ENCODE measurements at places on chromosomes 5 and 9. TPM values are rescaled to one million over a fixed set of nuclear protein-coding genes. Genes with fewer than 3 reads are reported as not detected.

DNA sequence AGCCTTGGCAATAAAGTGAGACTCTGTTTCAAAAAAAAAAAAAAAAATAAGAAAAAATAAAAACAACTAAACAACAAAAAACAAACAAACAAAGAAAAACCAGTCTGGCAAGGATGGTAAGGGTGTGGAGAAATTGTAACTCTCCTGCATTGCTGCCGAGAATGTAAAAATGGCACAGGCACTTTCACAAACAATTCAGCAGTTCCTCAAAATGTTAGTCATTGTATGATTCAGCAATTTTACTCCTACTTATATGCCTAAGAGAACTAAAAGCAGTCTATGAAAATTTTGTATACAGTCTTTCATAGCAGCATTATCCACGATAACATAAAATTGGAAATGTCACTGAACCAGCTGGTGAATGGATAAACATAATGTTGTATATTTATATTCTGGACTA lies 280.4 kb downstream of the CDH9 start:
- H3K27me3 ChIP-seq: no peaks in the 10 kb centered on the region
- no peak overlapping the region for H3K4me3 ChIP-seq
- no peak for DNase-seq
- H3K4me1 ChIP-seq: no peaks in the 10 kb centered on the region
- H3K27ac ChIP-seq: no peak overlapping the region

- H3K4me3 ChIP-seq: no peak overlapping the region
- no peaks in the 10 kb centered on the region for H3K27me3 ChIP-seq
- H3K4me1 ChIP-seq: peaks cover 25% of the 10 kb centered on the region
- no peaks in the 10 kb centered on the region for H3K36me3 ChIP-seq
Observed at GRCh38 chr5:142017832-142018427, 5.1 kb upstream of the GNPDA1 start.

The SLC36A2 gene
- 7.5 TPM for total RNA-seq

DNA sequence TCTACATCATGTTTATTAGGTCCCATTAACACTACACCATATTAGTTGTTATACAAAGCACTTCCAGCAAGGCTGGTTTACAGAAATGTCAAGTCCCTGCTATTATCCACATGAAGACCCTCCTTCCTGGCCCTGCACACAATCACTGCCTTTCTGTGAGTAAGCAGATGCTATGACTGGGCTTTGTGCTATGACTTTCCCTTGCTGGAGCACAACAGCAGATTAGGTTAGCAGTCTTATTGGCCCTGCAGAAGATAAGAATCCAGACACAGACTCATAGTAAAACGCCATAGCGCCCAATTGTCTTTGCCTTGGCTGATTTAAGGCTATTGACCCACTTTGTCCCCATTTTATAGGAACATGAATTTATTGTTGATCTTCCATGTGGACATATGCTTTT lies 228.9 kb upstream of the ACTBL2 start:
- H3K27me3 ChIP-seq: no peaks in the 10 kb centered on the region
- H3K4me1 ChIP-seq: no peaks in the 10 kb centered on the region
- no peak overlapping the region for H3K4me3 ChIP-seq
- H3K27ac ChIP-seq: no peak overlapping the region
- DNase-seq: no peak

DNA sequence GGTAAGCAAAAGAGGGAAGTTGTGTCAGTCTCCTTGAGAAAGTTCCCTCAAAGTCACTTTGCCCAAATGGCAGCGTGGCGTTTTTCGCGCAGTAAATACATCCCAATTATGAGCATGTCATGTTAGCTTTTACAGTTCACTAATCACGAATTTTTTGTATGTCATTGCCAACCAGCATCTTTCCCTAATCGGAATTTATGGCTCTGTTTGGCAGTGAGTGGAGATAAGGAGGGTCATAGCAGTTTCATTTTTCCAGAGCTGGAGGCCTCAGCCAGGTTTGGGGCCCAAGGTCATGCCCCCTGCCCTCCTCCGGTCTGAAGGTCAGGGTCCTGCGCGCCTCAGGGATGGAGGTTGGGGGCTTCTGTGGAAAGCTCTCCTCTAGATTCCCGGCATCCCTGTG lies 50.1 kb downstream of the C5orf15 start:
- H3K4me3 ChIP-seq: no peak overlapping the region
- no peaks in the 10 kb centered on the region for H3K4me1 ChIP-seq
- no peak overlapping the region for H3K27ac ChIP-seq
- DNase-seq: no peak
- H3K27me3 ChIP-seq: no peaks in the 10 kb centered on the region

GRCh38 chr9:71363286-71363961 lies 242.0 kb upstream of the TRPM3 start:
- no peak overlapping the region for H3K4me3 ChIP-seq
- no peaks in the 10 kb centered on the region for H3K27me3 ChIP-seq
- no peak for DNase-seq
- no peak overlapping the region for H3K27ac ChIP-seq

- H3K4me3 ChIP-seq: no peak overlapping the region
- H3K27me3 ChIP-seq: no peaks in the 10 kb centered on the region
- no peak for DNase-seq
- no peaks in the 10 kb centered on the region for H3K36me3 ChIP-seq
Observed at GRCh38 chr5:174078416-174078815, 32.9 kb downstream of the NSG2 start.
